ENCODE measurements at places on chromosomes 5 and 9.

GRCh38 chr9:110728058-110728457, 59.5 kb downstream of the MUSK start:
- no peak for DNase-seq

- no peak for DNase-seq
Measured at GRCh38 chr5:171610686-171611085, 174.9 kb upstream of the SMIM23 start.

- DNase-seq: no peak
Measured at GRCh38 chr5:63860379-63860778, 101.9 kb downstream of the HTR1A start.

DNA sequence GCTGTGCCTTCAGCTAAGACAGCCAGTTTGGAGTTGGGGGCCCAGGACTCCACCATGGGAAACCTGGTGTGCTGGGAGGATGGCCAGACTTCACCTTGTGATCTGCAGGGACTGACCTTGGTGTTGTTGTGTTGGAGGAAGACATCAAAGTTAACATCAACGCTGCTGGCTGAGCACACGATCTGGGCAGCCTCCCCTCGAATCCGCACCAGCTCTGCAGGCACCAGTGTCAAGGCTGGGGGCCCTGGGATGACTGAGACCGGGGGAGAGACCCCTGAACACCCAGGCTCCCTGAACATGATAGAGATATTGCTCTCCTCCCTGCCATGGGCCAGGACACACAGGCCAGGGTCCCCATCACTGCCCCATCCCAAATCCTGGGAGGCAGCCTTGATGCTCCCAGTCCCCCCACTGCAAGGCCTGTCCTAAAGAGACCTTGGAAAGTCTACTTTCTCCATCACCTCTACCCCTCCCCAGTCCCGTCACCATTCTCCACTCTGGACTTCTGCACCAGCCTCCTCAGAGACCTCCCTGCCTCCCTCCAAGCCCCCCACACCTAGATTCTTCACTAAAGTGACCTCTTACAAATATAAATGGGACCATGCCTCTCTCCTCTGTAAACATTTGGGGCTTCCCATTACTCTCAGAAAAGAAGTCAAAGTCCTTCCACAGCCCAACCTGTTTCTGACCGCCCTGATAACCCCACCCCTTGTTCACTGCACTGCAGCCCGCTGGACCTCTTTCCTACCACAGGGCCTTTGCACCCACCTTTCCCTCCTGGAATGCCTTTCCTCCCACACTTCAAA, 8.2 kb downstream of the CSF1R start:
- no peak for DNase-seq

DNA sequence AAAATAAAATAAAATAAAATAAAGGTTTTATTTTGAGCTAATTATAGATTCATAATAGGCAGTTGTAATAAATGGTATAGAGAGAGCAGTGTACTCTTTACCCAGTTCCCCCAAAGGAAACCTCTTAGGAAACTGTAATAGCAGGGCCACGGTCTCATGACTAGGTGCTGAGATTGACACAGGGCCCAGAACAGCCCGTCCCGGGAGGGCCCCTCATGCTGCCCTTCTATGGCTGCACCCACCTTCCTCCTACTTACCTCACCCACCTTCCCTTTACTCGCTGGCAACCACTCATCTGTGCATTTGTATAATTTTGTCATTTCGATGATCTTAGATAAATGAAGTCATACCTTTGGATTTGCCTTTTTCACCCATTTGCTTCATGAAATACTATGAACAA, 16.1 kb downstream of the CACNA1B start:
- DNase-seq: no peak

DNA sequence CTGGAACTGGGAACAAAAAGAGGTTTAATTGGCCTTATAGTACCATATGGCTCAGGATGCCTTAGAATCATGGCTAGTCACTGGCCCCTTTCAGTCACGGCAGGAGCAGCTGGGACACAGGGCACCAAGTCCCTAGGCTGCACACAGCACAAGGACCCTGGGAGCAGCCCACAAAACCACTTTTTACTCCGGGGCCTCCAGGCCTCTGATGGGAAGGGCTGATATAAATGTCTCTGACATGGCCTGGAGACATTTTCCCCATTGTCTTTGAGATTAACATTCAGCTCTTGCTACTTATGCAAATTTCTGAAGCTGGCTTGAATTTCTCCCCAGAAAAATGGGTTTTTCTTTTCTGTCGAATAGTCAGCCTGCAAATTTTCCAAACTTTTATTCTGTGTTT, 1026.4 kb upstream of the COX7C start:
- no peak for DNase-seq

- no peak for DNase-seq
Measured at GRCh38 chr5:101163088-101163487, 260.0 kb upstream of the ST8SIA4 start.

DNA sequence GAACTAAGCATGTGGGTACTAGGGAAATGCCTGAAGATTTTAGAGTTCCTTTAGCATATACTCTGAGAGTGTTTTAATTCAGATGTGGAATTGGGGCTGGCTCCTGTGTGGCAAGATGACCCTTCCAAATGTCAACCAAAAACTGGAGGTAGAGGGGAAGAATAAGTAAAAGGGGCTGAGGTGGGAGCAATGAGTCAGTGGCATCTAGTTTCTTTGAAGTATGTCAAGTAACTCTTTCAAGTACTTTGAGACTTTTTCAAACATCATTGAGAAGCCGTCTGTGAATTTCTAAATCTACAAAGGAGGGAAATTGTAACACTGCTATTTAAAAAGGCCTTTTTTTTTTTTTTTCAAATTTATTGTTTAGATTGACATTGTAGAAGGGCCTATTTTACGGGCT, 184.4 kb downstream of the MAN2A1 start:
- DNase-seq: peak; percentile 18

DNA sequence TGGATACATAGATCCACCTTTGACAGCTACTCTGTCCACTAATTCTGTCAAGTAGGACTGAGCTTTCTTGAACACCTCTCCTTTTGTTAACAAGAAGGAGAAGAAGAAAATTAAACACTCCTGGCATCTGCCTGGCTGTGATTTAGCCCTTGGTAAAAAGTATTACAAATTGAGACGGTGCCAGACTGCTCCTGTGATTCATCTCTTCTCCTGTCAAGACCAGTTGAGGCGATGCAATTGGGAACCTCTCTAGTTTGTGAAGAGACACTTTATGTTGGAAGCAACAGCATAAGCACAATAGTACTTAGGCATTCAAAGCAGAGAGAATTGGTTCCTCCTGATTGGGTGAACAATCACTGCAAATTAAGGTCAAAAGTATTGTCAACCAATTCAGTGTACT, 72.7 kb downstream of the GHR start:
- no peak for DNase-seq

- no peak for DNase-seq
Measured at GRCh38 chr5:111993242-111993641, 236.2 kb upstream of the NREP start.

DNA sequence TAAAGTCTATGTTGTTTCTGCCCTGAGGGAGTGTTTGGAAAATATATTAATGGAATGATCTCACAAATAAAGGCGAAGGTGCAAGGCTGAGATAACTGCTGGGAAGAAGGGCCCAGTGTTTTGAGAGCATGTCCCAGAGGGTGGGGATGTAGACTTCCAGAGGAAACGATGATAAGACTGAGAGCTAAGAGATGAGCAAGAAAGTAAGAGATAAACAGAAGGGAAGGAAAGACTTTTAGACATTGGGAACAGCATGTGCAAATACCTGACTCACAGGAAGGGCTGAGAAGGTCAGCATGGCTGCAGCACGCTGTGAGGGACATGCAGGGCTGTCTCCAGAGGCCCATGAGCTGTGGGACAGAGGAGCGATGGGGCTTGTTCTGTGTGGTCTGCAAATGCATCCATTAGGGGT, 19.9 kb upstream of the ADRB2 start:
- DNase-seq: no peak
